ENCODE measurements at places on chromosomes 13 and 19.

DNA sequence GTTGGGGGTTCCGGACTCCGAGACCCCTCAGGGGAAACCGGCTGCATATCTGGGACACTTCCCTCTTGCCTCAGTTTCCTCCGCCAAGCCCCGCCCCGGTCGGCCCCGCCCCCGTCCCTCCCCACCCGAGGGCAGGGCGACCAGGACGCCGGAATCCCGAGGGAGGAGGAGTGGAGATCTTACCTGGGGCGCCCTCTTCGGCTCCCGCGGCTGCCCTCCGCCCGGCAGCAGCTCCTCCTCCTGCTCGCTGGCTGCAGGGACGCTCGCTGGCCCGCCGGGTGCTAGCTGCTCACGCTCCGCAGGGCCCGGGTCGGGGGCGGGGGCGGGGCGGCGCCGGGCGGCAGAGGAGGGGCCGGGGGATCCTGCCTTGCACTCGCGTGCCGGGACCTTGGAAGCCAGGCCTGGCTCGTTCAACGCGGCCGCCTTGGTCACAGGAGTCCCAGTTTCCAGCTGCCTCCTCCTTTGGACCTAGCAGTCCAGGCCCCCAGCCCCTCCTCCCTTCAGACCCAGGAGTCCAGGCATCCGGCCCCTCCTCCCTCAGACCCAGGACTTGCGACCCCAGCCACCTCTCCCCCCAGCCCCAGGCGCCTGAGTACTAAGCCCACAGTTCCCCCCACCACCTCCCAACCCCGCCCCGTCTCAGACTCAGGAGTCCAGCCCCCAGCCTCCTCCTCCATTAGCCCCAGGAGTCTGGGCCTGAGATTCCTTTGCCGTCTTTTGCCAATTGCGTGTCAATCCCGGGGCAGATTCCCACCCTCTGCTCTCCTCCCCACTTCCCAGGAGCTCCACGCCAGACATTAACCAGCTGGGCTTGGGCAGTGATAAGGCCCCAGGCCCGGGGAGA lies at the start of gene NTF4:
Gene NTF4, minus strand, starts transcription at position 51 of the 844 bp plus-strand sequence. CDS start 2,821 bp downstream, outside the sequence.
- DNase-seq, result no peak

GRCh38 chr19:5892772-5893275 lies 10.8 kb downstream of the NDUFA11 start:
- DNase-seq, result no peak

DNA sequence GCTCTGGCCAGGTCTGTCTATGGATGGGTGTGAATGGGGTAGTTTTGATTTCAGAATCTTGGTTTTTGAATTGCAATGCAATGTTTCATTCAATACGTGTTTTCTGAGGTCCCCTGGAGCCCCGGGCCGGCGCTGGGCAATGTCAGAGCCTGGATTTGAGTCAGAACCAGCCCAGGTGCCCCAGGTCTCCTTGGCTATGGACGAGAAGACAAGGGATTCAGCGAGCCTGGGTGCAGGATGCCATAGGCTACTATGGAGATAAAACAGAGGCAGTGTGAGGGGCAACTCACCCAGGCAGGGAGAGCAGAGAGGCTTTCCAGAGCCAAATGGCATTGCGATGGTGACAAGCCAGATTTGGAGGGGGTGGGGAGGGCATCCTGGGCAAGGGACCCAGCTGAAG lies 1.2 kb upstream of the RPL13A start:
- no peak for DNase-seq

DNA sequence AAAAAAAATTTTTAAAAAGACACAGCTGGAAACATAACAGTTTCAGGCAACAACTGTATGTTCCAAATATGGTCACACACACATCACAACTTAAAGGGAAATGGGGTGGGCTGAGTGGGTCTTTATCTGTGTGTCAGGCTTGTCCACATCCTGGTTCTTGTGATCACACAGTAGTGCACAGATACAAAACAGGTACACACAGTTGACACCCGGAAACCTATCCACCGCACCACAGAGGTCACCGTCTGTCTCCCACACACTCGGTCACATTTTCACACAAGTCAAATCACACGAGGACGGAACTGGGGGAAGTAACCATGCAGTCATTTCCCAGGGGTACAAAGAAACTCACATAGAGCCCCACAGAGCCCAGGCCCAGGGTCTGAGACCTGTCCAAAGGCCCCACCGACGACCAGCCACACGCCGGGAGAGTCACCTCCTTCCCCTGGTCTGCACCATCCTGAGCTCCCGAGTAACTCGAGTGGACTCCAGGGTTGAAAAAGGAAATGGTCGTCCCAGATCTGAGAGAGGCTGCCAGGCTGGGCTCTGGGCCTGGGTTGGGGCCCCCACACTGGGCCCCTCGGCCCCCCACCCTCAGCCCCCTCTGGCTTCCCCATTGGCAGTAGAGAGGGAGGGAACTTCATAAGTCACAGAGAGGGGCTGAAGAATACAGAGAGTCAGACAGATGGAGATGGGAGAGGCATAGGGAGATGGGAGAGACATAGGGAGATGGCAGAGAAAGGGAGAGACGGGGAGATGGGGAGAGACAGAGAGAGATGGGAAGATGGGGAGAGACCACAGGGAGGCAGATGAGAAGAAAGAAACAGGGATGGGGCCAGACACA lies 1.3 kb upstream of the PPAN start:
- no peak for DNase-seq

- no peak for DNase-seq
Measured at GRCh38 chr13:33178209-33178840, 107.2 kb downstream of the STARD13 start.

DNA sequence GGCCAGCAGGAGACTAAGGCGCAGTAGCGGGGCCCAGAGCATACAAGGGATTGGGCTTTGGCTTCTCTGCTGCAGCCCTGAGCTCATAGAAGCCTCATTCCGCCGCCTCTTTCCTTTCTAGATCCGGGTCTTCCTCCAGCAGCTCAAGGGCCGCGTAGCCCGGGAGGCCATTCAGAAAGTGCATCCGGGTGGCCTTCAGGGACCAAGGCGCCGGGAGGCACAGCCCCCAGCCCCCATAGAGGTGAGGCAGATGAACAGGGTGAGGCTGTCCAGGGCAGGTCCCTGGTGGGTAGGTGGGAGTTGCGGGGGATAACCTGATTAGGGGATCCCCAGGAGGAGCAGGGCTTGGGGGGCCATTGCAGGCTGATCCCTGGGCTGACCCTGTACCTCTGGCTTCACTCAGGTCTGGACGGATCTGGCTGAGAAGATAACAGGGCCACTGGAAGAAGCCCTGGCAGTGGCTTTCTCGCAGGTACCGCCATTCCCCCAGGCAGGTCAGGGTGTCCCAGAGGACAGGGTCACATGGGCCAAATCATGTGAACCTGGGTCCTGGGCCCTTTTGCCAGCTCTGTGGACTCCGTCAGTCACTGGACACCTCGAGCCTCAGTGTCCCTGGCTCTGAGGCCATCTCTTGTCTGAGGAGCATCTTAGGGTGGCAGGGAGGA lies 1.3 kb downstream of the SNAPC2 start:
- no peak for DNase-seq

- DNase-seq, result no peak
Measured at GRCh38 chr13:21871919-21872318, 201.0 kb downstream of the FGF9 start.

DNA sequence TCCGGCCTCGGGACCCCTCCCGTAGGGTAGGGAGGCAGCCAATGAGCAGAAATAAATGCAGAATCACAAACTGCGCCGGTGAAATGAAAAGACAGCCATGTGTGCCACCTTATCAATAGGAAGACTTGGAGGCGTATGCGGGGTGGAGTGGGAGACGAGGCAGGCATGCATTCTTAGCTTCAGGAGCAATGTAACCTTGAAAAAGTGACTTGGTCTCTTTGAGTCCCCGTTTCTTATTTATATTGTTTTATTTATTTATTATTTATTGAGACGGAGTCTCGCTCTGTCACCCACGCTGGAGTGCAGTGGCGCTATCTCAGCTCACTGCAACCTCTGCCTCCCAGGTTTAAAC lies 16.0 kb downstream of the SSC5D start:
- DNase-seq, result no peak

DNA sequence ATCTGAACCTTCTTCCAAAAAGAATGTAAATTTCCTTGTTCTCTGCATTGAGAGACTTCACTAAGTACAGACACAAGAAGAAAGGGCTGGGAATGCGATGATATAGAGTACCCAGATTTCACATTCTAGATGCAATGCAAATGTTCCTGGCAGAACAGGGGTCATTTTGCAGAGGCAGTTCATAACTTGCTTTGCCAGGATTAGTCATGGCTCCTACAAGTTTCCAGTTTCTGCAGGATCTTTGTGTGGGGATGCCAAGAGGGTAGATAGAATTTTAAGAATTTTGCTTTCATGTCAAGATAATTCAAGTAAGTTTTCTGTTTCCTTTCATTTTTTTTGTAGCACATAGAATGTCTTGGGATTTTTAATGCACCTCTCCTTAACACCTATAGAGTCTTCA lies 181.2 kb downstream of the FGF9 start:
- DNase-seq, result no peak

DNA sequence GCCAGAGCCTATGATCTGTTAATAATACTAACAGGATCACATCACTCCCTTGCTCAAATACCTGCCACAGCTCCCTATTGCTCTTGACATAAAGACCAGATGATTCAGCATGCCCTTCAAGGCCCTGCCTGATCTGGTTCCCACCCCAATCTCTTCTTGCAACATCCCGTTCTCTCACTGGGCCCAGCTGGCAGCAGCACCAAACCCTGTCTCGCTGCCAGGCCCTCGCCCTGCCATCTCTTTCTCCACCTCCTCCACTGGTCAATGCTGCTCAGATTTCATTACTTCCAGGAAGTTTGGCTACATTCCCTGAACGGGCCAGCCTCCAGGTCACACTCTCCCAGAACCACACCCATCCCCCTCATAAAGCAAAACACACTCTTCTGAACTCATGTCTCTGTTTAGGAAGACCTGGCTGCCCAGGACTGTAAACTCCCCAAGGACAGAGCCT lies 8.6 kb upstream of the BCAT2 start:
- peak; percentile 86 for DNase-seq

DNA sequence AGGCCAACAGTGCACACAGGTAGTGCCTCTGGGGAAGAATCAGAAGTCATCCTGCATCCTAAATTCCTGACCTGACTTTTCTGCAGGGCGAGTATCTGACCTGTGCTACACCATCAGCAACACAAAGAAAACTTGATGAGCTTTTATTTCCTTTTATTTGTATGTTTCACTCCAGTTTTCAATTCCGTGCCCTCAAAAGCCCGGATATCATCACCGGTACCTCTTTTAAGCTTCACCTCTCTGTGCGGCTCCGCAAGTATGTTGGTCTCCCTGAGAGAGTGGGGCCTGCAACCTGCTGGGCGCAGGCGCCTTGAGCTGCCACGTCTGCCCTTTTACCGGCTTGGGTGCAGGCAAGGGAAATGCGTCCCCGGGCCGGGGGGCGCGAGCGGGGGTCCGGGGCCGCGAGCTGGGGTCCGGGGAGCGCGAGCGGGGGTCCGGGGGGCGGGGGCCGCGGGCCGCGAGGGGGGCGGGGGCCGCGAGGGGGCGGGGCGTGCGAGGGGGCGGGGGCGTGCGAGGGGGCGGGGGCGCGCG lies 4.3 kb upstream of the DUXA start:
- no peak for DNase-seq

GRCh38 chr13:98496479-98496791 lies 80.5 kb downstream of the STK24 start:
- no peak for DNase-seq

GRCh38 chr19:40200341-40201099 lies 9.3 kb downstream of the MAP3K10 start:
- no peak for DNase-seq

DNA sequence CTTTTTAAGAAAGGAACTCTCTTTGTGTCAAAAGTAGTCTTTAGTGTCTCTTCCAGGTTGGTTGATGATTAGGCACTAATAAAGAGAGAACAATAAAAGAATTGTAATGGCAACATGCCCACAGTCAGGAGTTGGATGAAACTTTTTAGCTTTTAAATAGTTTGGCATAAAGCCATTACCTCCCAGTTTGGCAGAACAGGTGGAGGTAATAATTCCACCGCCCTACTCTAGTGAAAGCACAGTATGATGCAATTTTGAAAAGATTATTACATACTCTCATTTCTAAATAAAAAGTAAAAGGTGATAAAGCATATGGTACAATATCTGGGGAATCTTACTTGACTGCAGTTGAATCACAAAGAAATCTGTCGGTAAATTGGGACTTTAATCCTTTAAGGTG lies 497.6 kb downstream of the SUCLA2 start:
- DNase-seq, result no peak

DNA sequence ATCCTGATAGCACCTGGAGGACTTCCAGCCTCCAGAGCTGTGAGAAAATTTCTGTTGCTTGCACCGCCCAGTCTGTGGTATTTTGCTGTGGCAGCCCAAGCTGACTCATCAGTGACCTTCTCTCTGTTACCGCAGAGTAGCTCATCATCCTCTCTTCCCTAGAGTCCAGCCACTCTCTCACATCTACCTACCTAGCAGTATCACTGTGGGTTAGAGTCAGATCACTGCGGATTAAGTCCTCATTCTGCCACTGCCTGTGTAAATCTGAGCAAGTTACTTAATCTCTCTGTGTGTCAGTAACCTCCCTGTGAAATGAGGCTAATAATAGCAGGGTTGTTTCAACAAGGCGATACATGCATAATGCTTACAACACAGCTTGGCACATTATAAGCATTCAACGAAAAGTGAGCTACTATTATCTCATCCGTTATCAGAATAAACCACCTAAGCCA lies 40.3 kb upstream of the USPL1 start:
- DNase-seq, result peak; percentile 88

DNA sequence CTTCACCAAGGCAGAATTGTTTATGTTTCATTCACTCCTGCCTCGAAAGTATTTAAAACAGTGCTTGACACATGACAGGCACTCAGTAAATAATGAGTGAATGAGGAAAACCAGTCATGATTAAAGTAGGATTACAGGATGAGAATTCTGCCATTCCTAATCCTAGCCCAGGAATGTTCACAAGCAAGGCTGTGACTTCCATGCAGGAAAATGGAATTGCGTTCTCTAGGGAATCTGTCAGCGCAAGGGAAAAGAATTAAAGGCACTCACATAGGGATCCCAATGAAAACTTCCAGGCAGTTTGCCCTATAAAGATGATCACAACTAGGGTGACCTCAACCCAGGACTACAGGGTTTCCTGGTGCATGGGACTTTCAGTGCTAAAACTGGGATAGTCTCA lies 143.4 kb downstream of the CYSLTR2 start:
- no peak for DNase-seq

DNA sequence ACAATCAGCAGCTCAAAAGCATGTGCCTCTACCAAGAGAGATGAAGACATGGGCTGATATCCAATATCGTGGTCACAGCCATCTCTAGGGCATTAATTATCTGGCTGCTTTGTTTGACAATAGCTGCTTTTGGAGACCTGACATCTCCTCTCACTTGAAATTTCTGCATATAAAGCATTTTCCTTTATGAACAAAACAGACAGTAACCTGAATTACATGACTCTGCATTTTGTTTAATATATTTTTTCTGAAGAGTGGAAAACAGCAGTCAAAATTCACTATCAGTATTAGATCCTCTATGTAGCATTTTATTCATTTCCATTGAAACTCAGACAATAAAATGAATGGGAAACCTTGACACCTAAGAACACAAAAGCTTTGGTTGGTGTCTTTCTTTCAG lies 42.4 kb upstream of the ESD start:
- DNase-seq, result no peak

GRCh38 chr13:60009300-60010253 lies 154.2 kb downstream of the DIAPH3 start:
- no peak for DNase-seq
